Tibial artery (tissue), 4 donors: ENCODE measurements at places on chromosomes 3 and 15.

DNA sequence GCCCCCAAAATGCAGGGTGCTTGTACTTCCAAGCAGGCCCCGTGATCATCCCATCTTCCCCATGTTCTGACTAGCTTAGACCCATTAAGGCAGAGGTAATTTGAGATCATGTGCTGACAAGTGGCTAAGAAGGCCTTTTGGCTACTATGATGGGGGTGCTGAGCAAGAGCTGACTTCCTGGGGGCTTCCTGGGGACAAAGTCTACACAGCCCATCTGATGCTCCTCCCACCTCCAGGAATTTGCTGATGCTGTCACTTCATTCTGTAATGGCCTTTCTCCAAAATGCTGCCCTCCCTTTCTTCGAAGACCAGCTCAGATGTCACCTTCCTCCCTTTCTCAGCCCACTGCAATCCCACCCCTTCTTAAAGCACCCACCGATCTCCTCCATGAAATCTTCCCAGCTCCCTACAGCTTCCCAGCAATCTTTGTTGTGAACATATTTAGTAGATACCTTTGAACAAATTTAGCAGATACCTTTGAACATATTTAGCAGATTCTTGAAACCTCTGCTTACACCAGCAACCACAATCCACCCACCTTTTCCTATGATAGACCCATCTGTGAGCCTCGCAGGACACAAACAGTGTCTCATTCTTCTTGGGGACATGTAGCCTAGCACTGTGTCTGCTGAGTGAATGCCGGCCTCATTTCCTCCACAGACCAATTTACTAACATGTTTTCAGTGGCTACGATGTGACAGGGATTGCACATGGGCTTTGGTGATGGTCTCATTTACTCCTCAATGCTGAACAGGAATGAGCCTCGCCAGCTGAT is 223.3 kb downstream of the EPHB1 start:
- no peak for DNase-seq

- no peak for DNase-seq
These were observed 64.7 kb downstream of the LARS2 start for GRCh38 chr3:45453083-45453482.

DNA sequence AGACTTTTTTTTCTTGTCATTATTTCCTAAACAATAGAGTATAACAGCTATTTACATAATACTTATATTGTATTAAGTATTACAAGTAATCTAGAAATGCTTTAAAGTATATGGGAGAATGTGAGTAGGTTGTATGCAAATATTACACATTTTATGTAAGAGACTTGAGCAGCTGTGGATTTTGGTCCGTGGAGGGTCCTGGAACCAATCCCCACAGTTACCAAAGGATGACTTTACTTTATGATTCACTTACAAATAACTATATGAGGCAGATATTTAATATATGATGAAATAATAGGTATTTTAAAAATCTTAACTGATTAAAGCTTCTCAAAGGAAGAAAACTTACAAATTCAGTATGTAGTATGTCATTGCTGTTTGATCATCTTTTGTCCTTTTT is 56.3 kb downstream of the PPP2R3A start:
- no peak for DNase-seq

GRCh38 chr3:143648708-143649107 is 199.6 kb downstream of the SLC9A9 start:
- DNase-seq: no peak

- DNase-seq: no peak
These were observed 194.1 kb upstream of the ARHGEF26 start for GRCh38 chr3:153927107-153927506.

GRCh38 chr15:100781961-100782530 is 97.6 kb upstream of the ALDH1A3 start:
- peak; percentile 7 for DNase-seq

DNA sequence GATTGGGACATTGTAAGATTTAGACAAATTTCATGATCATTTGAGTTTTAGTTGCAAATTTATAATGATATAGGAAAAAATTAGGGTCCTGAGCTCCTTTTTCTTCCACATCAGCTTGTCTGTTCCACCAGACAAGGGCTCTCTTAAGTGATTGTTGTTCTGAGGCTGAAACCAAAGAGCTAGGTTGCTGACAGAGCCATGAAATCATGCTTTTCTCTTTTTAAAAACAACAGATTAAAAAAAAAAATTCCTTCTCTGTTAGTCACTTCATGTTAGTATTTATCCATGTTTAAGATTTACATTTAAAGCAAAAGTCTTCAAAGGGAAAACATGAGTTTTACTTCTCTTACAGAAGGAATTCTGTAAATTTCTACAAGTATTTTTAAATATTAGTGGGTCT is 56.8 kb downstream of the ATP2C1 start:
- DNase-seq: no peak

GRCh38 chr3:71751602-71752001 is 2.1 kb upstream of the GPR27 start:
- DNase-seq: no peak

GRCh38 chr3:114789803-114790202 is 357.3 kb downstream of the ZBTB20 start:
- no peak for DNase-seq
